ENCODE measurements at places on chromosomes 2 and 18.

- DNase-seq: no peak
Measured at GRCh38 chr18:63480476-63480875, 3.7 kb downstream of the SERPINB5 start.

GRCh38 chr2:229223107-229223506 is 48.0 kb downstream of the PID1 start:
- no peak for DNase-seq

DNA sequence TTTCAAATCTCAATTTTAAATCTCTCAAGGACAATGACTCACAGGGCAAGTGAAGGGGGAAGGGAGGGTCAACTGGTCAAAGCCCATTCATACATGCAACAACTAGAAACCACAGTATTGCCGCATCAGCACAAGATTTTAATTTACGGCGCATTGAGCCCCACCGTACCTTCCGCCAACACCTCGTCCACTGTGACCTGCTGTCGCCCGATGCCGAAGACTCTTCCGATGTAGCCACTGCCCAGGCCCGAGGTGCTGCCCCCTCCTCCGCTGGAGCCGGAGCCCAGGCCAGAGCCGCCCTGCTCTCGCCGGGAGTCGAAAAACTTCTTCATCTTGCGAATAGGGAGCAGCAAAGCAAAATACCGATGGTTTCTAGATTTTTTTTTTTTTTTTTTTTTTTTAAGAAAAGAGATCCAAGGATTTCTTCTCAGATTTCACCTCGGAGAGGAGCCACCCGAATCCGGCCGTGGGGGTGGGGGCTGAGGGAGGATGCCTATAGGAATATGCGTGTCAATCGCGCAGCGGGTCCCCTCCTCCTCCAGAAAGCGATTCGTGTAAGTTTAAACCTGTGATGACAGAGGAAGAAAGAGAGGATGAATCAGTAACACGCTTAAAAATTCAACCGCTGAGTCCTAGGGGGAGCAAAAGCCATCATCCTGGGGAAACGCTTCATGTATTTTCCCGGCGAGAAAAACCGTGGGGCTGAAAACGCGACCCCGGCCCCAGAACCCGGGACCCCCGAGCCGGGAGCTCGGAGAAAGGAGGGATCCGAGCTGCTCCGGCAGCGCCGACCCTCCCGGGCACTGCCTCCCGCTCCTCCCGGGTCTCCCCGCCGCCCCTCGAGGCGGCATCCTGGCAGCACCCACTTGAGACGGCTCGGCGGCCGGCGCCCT is 584 bp downstream of the AAK1 start:
- DNase-seq: peak; percentile 68

GRCh38 chr2:188122985-188123384 is 168.7 kb upstream of the GULP1 start:
- DNase-seq: no peak

GRCh38 chr2:207619764-207620203 is 5.4 kb downstream of the METTL21A start:
- DNase-seq: no peak

DNA sequence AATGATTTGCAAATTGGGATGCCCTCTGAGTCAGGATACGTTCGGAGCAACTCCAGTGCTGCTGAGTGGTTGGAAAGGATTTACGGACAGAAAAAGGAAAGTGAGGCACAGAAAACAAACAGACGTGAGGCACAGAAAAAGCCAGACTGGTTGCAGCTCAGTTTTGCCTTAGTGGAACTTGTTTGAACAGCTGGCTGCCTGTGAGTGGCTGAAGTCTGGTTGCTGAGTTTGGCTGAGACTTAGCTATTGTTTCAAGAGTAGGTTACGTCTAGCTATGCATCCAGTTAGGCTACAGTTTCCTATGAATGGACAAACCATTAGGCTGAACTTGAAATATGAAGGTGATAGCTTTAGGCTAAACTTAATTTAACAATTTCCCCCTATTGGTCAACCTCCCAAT is 256.6 kb downstream of the VAPA start:
- DNase-seq: no peak

GRCh38 chr2:223621901-223622300 is 19.7 kb upstream of the SCG2 start:
- DNase-seq: no peak

- DNase-seq: no peak
Measured at GRCh38 chr18:61731693-61732376, 161.0 kb downstream of the RNF152 start.

Data from upper lobe of left lung (tissue), 6 donors.